Ascending aorta (tissue), 2 donors: ENCODE measurements at places on chromosomes 5 and 9. TPM values are rescaled to one million over a fixed set of nuclear protein-coding genes. Genes with fewer than 3 reads are reported as not detected.

The CDH18 gene
- not detected for total RNA-seq

DNA sequence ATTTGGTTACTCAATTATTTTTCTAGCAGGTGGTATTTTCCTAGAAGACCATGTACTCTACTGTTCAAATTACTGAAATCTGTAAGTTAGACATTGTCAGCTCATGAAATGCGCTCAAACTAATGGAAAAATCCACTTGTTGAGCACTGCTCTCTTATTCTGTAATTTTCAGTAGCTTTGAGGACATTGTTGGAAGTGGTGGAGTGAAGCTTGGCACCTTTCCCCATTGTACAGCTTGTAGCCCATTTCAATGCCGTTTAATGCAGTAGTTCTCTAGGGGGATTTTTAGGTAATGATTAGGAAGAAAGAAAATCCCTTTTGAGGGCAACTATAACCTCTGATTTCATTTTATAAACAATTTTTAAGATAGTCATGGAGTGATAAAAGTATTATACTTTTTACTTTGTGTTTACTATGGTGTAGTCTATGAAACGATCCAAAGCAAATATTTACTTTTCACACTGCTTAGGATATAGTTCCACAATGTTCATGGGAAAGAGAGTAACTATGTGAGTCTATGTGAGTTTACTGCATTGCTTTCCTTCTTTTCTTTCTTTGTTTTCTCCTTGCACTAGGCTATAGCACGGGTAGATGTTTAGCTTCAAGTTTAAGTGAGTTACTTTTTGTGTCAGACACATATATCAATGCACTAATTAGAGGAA, 165.8 kb upstream of the ANKH start:
- H3K27me3 ChIP-seq, result no peaks in the 10 kb centered on the region
- no peak for DNase-seq
- no peaks in the 10 kb centered on the region for H3K36me3 ChIP-seq
- no peak overlapping the region for H3K4me3 ChIP-seq
- H3K4me1 ChIP-seq, result no peaks in the 10 kb centered on the region

DNA sequence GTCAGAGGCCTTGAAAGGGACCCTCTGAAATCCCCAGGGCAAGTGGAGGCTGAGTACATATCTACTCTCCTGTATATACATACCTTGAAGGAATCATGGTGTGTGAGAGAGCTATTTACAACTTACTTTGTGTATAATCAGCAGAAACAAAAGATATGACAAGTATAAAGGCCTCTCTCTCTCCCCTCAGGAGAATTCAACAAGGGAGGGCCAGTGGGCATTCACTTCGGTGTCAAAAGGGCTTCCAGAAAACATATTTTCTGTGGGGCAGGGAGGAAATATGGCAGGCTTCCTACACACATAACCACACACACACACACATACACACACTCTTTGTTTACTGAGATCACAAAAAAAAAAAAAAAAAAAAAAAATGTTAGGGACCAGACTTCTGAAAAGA, 181.7 kb downstream of the BNC2 start:
- H3K27ac ChIP-seq, result no peak overlapping the region
- no peak overlapping the region for H3K4me3 ChIP-seq
- H3K36me3 ChIP-seq, result no peaks in the 10 kb centered on the region
- no peaks in the 10 kb centered on the region for H3K4me1 ChIP-seq
- DNase-seq, result no peak
- H3K27me3 ChIP-seq, result no peaks in the 10 kb centered on the region

DNA sequence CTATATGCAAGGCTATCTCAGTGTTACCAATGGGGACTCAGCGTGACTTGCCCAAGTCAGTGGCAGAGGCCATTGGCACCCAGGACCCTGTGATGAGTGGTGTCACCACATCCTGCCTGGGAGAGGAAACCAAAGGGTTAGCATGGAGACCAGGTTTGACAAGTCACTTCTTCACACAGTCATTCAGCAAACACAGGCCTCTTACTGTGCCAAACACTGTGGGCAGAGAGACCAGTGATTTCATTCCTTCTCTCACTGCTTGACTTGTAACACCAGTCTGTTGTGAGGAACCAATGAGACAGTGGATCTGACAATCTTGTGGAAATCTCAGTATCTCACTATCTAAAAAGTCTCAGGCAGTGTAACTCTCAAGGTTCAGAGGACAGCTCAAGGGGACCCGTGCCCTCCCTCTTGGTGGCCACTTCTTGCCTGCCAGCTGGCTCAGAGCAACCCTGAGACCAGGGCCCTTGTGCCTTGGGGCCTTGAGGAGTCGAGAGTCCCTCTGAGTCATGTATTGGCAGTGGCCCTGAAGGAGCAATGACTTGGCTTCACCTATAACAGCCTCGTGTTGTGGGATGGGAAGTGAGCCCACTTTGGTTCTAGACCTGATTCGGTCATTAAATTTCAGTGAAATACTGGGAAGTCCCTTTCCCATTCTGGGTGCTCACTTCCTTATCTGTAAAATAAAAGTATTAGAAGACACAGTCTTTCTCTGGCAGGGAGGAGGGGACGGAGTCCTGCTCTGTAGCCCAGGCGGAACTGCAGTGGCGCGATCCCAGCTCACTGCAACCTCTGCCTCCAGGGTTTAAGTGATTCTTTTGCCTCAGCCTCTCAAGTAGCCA, 1.6 kb downstream of the FABP6 start:
- H3K4me3 ChIP-seq, result no peak overlapping the region
- H3K36me3 ChIP-seq, result no peaks in the 10 kb centered on the region
- peak overlapping the region; percentile 13 for H3K27ac ChIP-seq
- H3K27me3 ChIP-seq, result no peaks in the 10 kb centered on the region

The PDCD1LG2 gene
- total RNA-seq, result 1.1 TPM

DNA sequence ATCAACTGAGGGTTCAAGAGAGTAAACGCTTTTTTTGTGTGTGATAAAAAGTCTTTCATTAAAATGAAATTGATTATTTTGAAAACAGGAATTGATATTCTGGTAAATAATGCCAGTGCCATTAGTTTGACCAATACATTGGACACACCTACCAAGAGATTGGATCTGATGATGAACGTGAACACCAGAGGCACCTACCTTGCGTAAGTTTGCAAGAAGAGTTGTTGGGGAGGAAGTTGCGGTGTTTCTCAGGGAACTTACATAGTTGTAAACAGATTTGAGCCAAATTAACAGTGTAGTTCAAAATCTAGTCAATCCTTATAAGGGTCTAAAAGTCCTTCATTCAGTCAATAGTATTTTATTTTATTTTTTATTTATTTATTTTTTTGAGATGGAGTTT, 28.9 kb downstream of the HSDL2 start:
- no peak for DNase-seq
- H3K27me3 ChIP-seq, result no peaks in the 10 kb centered on the region
- no peak overlapping the region for H3K4me3 ChIP-seq
- no peak overlapping the region for H3K27ac ChIP-seq
- peaks cover 52% of the 10 kb centered on the region for H3K36me3 ChIP-seq
- no peaks in the 10 kb centered on the region for H3K4me1 ChIP-seq

- no peaks in the 10 kb centered on the region for H3K27me3 ChIP-seq
- H3K27ac ChIP-seq, result no peak overlapping the region
- no peaks in the 10 kb centered on the region for H3K36me3 ChIP-seq
- H3K4me3 ChIP-seq, result no peak overlapping the region
Observed at GRCh38 chr5:11398728-11399127, 505.5 kb downstream of the CTNND2 start.

- H3K27ac ChIP-seq, result no peak overlapping the region
- H3K27me3 ChIP-seq, result no peaks in the 10 kb centered on the region
- H3K36me3 ChIP-seq, result no peaks in the 10 kb centered on the region
- peaks cover 6% of the 10 kb centered on the region for H3K4me1 ChIP-seq
Observed at GRCh38 chr5:81820318-81820636, 69.4 kb upstream of the SSBP2 start.

GRCh38 chr5:157266286-157267007, 524 bp downstream of the CYFIP2 start:
- H3K4me3 ChIP-seq, result peak overlapping the region; percentile 86
- no peak for DNase-seq
- H3K27ac ChIP-seq, result no peak overlapping the region
- no peaks in the 10 kb centered on the region for H3K36me3 ChIP-seq
- no peaks in the 10 kb centered on the region for H3K4me1 ChIP-seq
- no peaks in the 10 kb centered on the region for H3K27me3 ChIP-seq
